Neural crest cell (in vitro differentiated cells): ENCODE measurements at places on chromosomes 1 and 21. TPM values are rescaled to one million over a fixed set of nuclear protein-coding genes. Genes with fewer than 3 reads are reported as not detected.

TMEM79 gene
- 4.3 and 4.6 TPM in 2 replicates for total RNA-seq

C1orf115 gene
- total RNA-seq: 0.75 and 0.77 TPM in 2 replicates

TEX38 gene
- 0.26 TPM in 1 of 2 replicates, not detected in the other for total RNA-seq

KCNE1 gene
- 0.48 and 0.68 TPM in 2 replicates for total RNA-seq

EXO5 gene
- total RNA-seq: 15.5 and 19.7 TPM in 2 replicates

PLA2G5 gene
- not detected in 2 replicates for total RNA-seq

AMY1B gene
- total RNA-seq: not detected in 2 replicates

GREM2 gene
- total RNA-seq: 1.7 and 2.3 TPM in 2 replicates

SIM2 gene
- total RNA-seq: not detected in 2 replicates

CDC20 gene
- total RNA-seq: 180 and 196 TPM in 2 replicates

RNU1-4 gene
- total RNA-seq: 2,478 and 3,042 TPM in 2 replicates

DNASE2B gene
- not detected in 2 replicates for total RNA-seq

DNA sequence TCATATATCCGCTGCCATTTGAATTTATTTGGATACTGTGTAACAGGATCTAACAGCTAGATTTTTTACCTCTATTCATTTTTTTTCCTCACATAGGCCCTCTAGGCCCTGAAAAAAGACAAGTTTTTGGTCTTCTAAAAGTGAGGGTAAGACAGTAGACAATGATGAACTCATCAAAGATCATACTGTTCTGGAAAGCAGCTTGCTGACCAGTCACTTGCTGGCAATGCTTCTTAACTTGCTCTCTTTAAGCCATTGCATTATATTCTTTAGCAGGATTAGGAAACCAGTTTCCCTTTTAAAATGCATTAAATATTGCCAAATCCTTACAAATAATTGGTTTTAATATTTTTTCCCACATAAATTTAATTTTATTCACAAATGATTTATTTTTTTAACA is 65.5 kb downstream of the SYT14 start:
- no peak for DNase-seq

DNA sequence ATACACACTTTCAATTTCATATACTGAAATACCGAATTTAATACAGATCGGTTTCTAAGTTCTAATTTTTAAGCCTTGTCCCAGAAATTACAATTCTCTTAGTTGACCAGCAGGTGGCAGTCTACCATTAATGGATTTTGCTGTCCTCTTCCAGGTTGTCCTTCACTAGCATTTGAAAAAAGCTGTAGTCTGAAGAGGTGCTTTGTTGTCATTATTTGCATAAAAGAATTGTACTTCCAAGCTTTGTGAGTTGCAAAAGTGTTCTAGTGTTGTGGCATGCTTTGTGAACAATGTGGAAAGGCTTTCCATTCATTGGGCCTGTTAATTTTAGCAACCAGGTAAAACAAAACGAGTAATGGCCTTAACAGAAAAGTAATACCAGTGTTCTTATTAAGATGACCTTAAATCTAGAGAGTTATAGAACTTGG is 193.6 kb downstream of the RPS6KC1 start:
- peak; percentile 60 for DNase-seq

- DNase-seq: peak; percentile 50
Measured at GRCh38 chr1:78839704-78840277, 166.7 kb downstream of the ADGRL4 start.

GRCh38 chr1:6426277-6426971 is 1.8 kb downstream of the ESPN start:
- no peak for DNase-seq

GRCh38 chr1:72804541-72804940 is 522.2 kb upstream of the NEGR1 start:
- DNase-seq: no peak

DNA sequence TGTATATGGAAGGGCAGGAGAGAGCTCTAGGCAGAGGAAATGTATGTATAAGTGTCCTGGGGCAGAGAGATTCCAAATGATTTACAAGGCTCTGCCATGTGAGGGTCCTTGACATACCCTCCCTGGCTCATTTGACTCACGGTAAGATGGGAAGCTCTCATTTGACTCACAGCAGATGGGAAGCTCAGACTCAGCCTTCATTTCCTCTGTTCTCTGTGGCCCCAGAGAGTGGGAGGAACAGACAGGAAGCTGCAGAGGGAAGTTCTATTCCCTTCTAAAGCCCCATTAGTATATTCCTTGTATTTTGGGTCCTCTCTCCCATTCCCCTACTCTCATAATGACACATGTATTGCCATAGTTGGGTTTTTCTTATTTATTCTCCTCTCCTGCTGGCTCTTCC is 44.9 kb downstream of the FOXD2 start:
- no peak for DNase-seq

DNA sequence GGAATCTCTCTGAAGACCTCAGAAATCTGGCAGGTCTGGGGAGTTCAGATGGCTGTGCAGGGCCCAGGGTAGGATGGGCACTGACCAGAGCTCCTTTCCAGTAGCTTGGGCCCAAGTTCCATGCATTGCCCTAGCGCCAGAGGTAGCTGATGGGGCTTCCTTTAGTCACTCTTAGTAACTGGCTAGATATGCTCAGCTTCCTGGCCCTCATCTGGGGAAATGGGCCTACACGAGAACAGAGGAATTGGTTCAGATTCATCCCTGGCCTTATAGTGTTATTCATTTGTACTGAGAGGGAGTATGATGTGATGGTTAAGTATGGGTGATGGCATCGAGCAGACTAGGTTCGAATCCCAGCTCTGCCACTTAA is 15.5 kb upstream of the PSMB2 start:
- no peak for DNase-seq

- peak; percentile 49 for DNase-seq
Measured at GRCh38 chr1:159177272-159177907, 6.0 kb downstream of the CADM3 start.

DNA sequence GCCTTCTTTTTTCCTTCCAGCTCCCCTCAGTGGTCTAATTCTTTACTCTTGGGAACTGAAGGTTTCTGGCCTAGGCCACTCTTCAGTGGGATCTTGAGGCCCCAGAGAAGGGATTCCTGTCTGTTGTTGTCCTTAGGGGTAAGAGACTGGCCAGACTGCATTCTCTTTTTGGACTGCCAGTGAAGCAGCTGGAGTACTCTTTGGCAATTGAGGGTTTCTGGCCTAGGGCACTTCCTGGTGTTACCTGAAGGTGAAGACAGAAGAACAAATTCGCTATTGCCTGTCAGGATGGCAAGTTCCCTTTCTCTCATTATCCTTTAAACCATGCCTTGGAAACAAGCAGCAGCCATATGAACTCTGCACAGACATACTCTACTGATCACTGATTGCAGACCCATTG is 286.6 kb upstream of the ZP4 start:
- no peak for DNase-seq

- no peak for DNase-seq
Measured at GRCh38 chr1:224726441-224727182, 110.5 kb downstream of the CNIH3 start.

DNA sequence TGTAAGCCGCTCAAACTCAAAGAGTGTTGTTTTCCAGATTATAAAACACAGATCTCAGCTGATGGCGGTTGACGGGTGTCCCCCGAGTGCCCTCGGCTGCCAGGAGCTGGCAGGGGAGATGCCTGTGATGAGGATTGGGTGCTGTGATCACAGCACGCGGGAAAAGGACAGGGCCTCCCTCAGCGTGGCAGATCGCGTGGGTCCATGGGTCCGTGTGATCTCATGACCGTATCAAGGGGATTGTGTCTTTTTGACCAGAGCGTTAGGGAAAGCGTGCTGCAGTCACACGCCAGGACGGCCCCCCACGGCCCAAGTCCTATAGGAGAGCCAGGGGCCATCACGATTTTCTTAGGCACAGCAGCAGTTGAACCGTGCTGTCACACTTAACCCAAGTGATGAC is 51.9 kb downstream of the PDE9A start:
- no peak for DNase-seq

- DNase-seq: no peak
Measured at GRCh38 chr21:43203591-43203990, 34.8 kb downstream of the CRYAA start.

- no peak for DNase-seq
Measured at GRCh38 chr21:38879912-38880576, 74.3 kb downstream of the ETS2 start.

- DNase-seq: no peak
Measured at GRCh38 chr1:169207797-169208520, 101.5 kb downstream of the ATP1B1 start.

DNA sequence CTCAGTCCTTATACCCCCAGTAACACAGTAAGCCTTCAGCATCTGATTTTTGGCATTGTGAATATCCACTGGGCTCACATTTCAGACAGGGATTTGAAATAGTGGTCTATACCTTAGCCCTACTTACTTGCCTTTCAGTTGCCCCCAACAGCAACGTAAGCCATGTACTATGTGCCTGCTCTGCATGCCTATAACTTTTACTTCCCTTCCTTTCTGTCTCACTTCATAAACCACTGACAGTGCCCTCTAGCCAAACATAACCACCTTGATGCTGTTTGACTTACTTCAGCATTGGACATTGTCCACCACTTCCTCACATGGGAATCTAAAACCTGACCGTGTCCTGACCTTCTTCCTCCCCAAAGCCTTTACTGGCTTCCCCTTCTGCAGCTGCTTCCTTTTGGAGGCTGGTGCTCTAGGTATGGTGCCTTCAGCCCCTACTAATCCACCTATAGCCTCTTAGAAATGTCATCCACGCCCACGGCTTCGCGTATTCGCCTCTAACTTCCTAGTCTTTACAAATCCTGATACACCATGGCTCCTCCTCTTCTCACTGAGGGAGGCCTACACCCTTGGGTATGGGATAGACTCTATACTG is 3.6 kb upstream of the ZNF672 start:
- no peak for DNase-seq

DNA sequence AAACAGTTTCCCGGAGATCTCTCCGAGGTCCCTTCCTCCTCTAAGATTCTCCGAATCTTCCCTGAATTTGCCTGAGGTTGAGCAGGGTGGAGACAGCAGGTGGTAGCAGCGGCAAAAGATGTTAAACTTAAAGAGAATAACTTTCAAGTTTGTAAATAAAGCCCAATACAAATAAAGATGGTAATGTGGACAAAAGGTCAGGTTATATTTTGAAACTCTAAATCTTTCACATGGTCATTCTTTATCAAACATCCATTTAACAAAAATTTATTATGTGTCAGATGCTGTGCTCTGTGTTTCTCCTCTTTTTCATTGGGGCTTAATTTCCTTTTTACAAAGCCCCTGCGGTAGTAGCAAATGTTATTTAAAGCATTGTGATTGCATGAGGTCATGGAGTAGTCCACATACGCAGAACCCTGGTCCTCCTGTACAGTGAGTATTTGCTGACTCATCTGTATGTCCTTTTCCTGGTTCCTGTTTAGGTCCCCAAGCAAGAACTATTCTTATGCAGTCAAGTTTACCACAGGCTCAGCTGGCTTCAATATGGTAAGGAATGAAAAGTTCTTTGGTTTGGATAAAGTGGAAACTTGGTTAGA is 119.2 kb downstream of the ITSN1 start:
- no peak for DNase-seq

DNA sequence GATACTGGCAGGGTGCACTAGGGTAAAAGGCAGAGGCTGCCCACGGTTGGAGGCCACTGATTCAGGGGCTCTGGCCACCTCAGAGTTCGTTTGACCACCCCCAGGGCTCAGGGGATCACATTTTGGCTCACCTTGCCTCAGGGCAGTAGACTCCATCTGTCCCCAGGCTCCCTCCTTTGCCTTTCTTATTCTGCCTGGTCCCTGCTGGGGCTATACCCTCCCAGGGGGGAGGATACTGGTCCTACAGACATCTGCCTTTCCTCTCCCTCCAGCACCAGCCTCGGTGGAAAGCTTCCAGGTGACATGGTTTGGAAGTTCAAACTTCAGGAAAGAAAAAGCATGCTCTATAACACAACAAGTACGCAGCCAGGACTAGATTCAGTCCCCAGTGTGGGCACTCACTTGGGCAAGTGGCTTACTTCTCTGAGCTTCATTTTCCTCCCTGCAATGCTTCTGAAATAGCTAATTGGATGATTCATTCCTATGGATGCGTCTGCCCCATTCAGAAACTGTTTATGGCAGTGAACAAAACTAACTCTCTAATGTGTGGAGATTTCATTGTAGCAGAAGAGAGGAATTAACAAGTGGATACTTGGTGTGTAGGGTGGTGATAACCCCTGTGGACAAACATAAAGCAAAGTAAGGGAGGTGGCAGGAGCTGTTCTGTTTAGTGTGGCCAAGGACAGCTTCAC is 154.8 kb downstream of the TRABD2B start:
- DNase-seq: no peak

DNA sequence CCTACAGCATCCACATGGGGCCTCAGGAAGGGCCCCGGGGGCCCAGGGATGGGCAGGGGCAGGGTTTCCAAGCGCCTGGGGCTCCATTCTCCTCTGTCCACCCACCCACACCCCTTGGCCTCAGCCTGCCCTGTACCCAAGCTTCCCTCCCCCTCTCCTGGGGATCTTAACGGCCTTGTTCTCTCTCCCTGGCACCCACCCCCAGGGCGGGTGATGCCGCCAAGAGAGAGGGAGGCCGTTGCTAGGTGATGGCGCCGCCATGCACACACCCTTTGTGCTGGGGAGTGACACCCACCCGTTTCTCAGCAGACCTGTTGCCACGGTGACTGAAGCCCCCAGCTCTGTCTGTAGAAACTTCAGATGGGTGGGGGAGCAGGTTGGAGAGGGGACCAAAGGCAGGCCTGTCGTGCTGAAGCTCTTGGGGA is 7.6 kb downstream of the GPR37L1 start:
- DNase-seq: peak; percentile 52

DNA sequence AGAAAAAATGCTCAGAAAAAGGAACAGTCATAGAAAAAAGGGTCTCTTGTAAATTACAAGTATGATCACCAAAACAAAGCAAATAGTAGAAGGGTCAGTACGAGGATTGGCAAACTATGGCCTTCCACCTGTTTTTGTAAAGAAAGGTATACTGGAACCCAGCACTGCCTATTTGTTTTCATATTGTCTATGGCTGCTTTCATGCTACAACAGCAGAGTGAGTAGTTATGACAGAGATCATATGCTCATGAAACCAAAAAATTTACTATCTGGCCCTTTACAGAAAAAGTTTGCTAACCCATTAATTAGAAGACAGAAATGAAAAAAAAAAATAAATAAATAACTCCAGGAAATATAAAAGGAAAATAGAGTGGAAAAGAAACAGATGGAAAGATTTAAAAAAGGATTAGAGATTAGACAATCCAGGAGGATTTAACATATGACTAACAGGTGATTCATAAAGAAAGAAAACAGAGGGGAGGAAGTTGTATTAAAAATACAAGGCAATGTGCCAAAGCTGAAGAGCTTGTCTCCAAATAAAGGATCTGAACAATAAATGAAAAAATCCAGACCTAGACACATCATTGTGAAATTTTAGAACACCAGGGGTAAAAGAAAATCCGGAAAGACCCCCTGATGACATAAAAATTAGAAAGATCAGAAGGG is 108.5 kb upstream of the SERTAD4 start:
- no peak for DNase-seq
